ENCODE measurements at places on chromosomes 11 and 22.

GRCh38 chr11:9251311-9251710 is 13.8 kb downstream of the DENND5A start:
- no peak for DNase-seq

- no peak for DNase-seq
Measured at GRCh38 chr11:117953024-117953671, 23.9 kb upstream of the TMPRSS13 start.

GRCh38 chr11:35338921-35339320 is 80.4 kb downstream of the SLC1A2 start:
- no peak for DNase-seq

DNA sequence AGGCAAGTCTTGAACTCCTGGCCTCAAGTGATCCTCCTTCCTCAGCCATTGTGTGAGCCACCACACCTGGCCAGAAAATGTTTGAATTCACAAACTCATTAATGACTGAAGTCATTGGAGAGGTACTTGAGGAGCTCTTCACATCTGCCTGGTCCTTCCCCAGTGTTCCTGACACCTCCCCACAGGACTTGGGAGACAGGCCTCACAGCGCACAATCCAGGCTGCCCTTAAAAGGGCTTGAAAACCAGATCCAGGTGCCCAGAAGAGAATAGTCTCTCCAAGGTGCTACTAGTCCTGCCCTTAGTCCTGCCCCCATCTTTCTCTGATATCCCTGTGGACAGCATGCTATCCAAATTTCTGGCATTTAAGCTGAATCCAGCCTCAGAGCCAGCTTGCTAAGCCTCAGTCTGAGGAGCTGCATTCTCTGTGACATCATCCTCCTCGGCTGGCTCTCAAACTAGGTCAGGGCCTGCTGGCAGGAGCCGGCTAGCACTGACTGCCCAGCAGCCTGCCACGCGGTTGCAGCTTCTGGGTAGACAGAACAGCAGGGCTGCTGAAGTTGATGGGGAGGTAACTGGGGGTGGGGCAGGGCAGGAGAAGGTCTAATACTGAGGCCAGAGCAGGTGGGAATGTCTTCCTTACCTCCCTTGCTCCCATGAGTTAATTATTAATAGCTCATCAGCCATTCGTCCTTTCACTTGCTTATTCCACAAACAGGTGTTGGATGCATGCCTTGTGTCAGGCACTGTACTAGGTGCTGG is 35.3 kb upstream of the NECTIN1 start:
- peak; percentile 83 for DNase-seq

DNA sequence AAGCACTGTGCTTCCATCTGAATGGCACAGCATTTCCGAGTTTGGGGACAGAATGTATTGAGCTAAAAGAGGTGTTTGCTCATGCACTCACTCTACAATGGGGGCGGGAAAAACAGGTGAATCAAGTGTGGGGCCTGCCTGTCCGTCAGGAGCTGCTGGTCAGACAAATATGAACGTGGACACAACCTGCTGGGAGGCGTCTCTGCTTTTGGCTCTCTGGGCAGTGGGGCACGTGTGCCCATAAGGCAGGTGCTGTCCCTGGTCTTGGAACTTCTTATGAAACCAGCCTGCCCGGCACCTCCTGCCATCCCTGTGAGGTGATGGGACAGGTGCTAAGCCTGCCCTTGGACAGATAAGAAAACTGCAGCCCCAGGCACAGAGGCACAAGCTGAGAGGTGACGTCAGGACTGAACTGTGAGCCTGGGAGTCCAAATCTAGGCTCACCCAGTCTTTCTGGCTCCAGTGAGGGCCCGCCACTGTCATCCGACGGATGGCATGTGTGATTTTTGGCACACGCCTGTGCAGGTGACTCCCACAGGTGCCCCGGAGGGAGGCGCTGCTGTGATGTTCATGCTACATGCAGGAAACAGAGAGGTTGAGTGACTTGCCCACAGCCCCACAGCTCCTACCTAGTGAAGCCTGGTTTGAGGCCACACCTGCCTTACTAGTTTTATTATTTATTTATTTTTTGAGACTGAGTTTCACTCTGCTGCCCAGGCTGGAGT is 51.6 kb downstream of the SMIM38 start:
- DNase-seq, result no peak

GRCh38 chr11:117010808-117011540 is 87.3 kb downstream of the SIK3 start:
- peak; percentile 92 for DNase-seq

DNA sequence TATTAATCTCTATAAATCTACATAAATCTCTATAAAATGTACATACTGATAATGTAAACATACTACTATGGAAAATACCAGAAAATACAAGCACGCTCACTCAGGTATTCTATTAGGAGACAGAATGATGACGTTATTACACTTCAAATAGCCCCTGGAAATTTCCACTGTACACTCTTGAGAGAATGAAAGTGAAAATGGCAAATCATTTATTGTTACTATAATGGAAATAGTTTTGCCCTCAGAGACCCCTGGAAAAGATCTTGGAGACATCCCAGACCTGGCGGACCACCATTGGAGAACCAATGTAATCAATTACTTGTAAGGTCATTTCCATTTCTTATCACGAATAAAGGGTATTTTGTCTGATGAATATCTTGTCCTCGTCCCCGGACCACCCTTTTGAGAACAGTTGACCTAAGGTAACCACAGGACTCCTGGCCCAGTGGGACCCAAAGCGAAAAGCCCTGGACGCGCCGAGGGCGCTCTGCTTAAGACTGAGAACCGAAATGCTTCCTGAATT is 509 bp upstream of the PRRG4 start:
- peak; percentile 6 for DNase-seq

- DNase-seq, result no peak
Measured at GRCh38 chr11:31874631-31875191, 63.6 kb upstream of the PAX6 start.

GRCh38 chr11:129612447-129612961 is 203.1 kb upstream of the TMEM45B start:
- DNase-seq, result no peak

GRCh38 chr11:66891851-66892660 is 35.2 kb downstream of the LRFN4 start:
- peak; percentile 97 for DNase-seq

- no peak for DNase-seq
Measured at GRCh38 chr11:103112364-103112763, 3.1 kb downstream of the DYNC2H1 start.

- peak; percentile 64 for DNase-seq
Measured at GRCh38 chr22:27045103-27045947, 387.9 kb downstream of the MIAT start.

- DNase-seq, result peak; percentile 61
Measured at GRCh38 chr11:77136074-77136473, 8.0 kb downstream of the MYO7A start.

- no peak for DNase-seq
Measured at GRCh38 chr11:129191649-129192048, 476 bp downstream of the ARHGAP32 start.

DNA sequence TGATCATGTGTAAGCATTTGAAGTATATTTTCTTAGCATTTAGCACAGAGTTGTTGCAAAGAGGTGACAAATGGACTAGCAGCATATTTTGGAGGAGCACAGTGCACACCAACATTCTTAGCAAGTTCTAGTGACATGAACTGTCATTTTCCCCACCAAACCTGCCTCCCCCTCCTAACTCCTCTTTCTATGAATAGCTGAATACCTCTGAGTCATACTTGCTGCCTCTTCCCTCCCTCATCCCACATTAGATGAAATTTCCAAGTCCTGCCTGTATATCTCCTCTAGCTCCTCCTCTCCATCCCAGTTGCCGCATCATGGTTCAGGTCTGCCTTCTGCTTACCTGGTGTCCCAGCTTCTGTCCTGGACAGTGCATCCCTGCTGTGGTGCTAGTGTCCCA is 7.2 kb downstream of the OSBP2 start:
- peak; percentile 17 for DNase-seq

GRCh38 chr11:1291295-1292017 is 18.0 kb downstream of the TOLLIP start:
- no peak for DNase-seq

- DNase-seq, result peak; percentile 79
Measured at GRCh38 chr22:46069521-46070214, 80.7 kb upstream of the PPARA start.

- no peak for DNase-seq
Measured at GRCh38 chr11:16771350-16772140, 33.1 kb downstream of the C11orf58 start.
